Activated CD4-positive, CD25-positive, alpha-beta regulatory T cell treated with anti-CD3 and anti-CD28 coated beads, Interleukin-2, amount 50 U/mL, for 72 hours (primary cell): ENCODE measurements at places on chromosomes 2 and 18.

- DNase-seq: no peak
These were observed 12.2 kb downstream of the LPIN1 start for GRCh38 chr2:11758647-11759046.

DNA sequence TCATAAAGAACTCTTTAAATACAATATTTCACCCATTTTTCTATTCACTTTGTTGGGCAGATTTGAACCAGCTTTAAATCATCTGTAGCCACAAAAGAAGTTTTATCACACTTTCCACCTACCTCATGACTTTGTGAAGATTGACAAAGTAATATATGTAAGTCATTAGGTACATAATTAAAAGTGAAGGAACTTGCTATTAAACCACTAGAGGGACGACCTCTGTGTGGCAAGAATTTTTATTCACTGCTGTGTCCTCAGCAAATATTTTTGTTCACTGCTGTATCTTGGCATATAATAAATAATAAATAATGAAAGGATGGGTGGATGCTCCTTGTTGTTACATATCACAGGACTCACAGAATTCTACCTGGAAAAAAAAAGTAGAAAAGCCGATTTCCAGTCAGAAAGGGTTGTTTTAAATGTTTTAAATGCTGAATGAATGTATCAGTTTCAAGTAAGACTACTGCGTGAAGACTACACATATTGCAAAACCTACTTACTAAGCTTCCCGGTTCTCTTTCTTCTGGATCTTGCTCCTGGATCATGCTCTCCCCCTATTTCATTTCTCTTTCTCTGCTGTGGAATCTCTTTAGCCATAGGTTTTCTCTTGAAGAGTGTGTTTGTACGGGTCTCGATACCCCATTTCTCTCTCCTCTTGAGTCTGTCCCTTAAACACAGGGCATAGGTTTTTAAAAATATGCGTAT is 44.8 kb downstream of the KCMF1 start:
- DNase-seq: no peak

DNA sequence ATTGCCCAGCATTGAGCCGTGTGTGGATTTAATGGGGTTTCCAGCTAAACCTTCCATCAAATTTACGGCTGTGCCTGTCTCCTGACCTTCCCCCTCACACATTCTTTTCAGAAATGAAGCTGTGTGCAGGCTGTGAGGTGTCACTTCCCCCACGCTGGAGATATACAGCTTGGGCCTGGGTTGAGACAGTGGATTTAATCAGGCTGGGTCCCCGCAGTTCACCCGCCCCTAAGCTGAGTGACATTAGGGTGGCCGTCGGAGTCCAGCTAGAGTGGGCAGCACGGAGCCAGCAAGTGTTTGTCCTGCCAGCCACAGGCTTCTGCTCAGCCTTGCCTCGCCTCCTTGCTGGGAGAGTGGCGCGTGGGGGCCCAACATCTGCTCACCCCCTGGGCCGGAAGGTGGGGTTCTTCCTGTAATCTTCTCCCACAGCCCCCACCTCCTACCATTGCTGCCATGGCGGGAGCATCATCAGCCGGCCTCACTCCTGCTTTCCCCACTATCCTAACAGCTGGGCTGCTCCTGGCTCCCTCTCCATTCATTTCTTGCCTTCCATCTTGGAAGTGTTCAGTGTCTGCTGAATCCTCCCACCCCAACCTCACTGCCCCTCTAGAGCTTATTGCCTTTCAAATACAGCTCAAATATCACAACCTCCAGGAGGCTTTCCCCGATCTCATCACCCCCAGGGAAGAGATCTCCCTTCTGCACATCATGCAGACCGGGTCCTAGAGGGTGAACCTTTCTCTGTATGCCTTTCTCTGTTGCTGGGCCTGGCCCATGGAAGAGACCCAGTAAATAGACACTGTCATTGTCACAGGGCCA is 149.0 kb downstream of the GLI2 start:
- no peak for DNase-seq

DNA sequence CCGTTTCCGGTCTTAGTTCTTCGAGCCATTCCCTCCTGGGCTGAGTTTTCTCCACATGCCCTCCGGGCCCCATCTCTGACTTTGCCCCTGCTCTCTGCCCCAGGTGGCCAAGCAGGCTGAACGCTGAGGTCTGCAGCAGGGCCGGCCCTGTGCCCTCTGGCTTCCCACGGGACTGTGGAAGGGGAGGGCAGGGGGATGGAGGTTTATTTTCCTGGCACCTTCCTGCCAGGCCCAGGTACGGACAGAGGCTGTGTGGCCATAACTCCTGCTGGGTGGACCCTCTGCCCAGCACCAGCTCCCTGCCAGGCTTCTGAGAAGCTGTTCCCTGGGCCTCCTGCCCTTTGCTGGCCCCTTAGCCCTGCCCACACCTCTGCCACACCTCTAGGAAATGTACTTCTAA is 164.0 kb downstream of the TFCP2L1 start:
- DNase-seq: no peak

DNA sequence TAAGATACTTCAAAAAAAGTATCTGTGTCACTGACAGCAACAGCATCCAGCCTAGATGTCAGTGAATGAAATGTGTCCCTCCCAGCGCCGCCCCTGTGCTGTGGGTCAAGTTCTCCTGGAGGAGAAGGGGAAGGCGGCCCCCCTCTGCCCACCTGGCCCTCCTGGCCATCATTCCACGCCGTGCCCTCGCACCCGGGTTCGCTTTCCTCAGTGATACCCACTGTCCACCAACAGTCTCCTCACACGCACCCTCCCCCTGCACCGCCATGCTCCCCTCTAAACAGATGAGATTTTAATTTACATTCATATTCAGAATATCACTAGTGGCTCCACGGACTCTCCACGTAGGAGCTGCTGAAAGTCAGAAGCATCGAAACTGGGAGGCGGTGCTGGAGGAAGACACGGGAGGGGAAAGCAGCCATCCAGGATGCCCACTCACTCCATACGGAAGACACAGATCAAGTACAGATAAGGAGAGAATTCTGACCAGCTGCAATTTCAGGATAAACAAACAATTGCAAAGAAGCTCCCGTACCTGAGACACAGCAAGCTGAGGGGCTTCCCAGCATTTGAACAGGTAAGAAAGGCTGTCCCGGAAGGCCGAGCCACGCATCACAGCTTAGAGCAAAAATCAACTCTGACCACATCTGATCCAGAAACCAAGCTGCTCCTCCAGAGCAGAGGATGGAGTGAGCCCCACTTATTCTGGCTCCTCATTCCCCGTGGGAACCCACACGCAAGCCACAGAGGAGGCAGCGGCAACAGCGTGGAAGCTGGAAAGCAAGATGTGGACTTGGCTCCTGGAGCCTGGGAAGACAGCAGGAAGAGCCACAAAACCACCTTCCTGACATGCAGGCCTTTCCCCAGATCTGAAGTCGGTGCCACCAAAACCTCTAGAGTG is 49.7 kb downstream of the PXDN start:
- DNase-seq: no peak

GRCh38 chr18:61471942-61472341 is 138.7 kb downstream of the CDH20 start:
- DNase-seq: no peak

GRCh38 chr2:18129348-18129747 is 250.9 kb downstream of the KCNS3 start:
- DNase-seq: no peak

- DNase-seq: no peak
These were observed 52.7 kb downstream of the LBH start for GRCh38 chr2:30283931-30284565.

- DNase-seq: no peak
These were observed 157.4 kb upstream of the RGPD4 start for GRCh38 chr2:107669335-107669734.

DNA sequence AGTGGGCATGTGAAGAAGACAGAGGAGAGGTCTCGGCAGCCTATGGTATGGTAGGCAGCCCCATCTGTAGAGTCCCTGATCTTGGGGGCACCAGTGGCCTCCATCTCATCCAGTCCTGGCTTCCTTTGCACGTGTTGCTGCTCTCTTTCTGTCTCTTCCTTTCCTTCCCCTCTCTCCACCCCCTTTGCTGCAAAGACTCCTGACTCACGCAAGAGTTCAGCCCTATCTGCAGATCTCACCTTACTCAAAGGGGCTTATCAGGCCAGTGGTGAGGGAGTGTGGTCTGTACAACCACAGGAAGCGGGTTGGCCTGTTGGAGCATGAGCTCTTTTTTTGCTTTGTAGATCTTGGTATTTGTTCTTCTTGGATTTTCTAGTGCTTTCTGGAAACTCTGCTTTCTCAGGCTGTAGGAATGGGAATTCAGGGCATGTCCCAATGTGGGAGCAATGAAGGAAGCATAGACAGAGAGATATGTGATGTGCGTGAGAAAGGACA is 14.6 kb upstream of the NT5DC4 start:
- DNase-seq: peak; percentile 32

GRCh38 chr2:178119179-178119922 is 7.1 kb downstream of the RBM45 start:
- no peak for DNase-seq

DNA sequence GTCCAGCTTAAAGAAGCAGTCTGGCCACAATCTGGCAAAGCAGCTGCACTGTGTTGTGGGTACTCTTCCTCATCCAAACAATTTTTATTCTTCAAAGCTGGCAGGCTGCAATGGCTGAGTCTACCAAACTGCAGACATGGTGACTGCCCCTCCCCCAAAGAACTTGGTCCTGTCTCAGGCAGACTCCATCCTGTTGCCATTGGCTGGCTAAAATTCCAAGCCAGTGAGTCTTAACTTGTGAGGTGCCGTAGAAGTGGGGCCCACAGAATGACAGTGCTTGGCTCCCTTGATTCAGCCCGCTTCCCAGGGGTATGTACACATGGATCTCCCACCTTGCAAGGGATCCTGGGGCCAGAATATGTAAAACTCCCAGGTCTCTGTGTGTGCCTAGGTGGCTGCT is 14.5 kb upstream of the NXPH2 start:
- no peak for DNase-seq

DNA sequence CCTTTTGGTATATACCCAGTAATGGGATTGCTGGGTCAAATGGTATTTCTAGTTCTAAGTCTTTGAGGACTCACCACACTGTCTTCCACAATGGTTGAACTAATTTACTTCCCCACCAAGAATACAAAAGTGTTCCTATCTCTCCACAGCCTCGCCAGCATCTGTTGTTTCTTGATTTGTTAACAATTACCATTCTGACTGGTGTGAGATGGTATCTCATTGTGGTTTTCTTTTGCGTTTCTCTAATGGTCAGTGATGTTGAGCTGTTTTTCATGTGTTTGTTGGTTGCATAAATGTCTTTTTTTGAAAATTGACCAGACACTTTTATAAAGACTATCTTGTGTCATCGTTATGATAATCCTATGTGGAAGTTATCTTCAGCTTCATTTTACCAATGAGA is 16.0 kb upstream of the ATP8B1 start:
- no peak for DNase-seq

- DNase-seq: no peak
These were observed 32.0 kb downstream of the IMPA2 start for GRCh38 chr18:12013186-12013916.

GRCh38 chr2:113342650-113343049 is 63.9 kb upstream of the PAX8 start:
- no peak for DNase-seq
